ENCODE measurements at places on chromosomes 11 and 22.
A peak's percentile ranks its signal among the peaks of the same experiment; 100 is the strongest.

- DNase-seq: no peak
These were observed 737 bp upstream of the STIP1 start for GRCh38 chr11:64185175-64185692.

DNA sequence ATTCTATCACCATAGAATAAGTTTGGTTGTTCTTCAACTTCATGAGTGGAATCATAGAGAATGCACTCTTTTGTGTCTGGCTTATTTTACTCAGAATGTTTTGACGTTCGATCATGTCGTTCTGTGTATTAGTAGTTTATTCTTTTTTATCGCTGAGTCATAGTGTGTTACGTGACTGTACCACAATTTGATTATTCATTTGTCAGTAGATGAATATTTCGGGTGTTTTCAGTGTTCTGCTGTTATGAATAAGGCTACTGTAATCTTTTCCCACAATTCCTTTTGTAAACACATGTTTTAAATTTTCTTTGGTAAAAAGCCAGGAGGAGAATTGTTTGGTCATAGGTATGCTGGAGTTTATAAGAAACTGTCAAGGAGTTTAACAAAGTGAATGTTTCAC, 279.9 kb upstream of the B3GAT1 start:
- DNase-seq: no peak

- DNase-seq: peak; percentile 94
These were observed 46.2 kb downstream of the WNT11 start for GRCh38 chr11:76159983-76160661.

GRCh38 chr11:8809241-8809938, 101.6 kb upstream of the AKIP1 start:
- no peak for DNase-seq

DNA sequence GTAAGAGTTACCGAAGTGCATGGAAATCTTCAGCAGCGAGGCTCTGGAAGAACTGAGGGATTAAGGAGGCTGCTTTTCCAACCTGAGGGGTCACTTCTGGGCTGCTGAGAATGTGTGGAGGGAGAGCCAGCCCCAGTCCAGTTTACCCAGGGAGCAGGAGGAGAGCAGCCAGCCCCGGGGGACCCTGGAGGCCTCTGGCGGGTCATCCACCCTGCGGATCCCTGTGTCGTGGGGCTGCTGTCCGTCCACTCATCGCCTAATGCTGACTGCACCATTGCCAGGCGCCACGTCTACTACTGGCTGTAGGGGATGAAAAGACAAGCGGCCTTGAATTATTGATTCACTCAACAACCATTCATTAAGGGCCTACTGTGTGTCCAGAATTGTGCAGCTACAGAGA, 228.7 kb upstream of the TBCEL start:
- DNase-seq: no peak

DNA sequence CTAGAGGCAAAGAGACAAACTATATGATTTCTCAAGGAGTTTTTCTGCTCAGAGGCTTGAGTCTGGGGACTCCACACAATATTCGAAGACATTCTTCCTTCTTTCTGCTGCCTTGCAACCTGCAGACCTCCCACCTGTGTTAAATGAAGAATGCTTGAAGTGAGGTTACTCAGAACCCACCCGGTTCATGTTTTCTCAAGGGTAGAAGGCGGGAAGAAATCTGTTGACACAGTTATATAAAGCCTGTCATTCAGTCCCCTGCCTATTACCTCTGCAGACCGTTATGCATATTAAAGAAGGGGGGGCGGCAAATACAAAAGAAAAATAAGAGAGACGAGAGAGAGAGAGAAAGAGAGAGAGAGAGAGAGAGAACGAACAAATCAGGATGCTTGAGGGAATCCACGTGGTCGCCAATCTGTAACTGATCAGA, 2.2 kb upstream of the KMT2A start:
- no peak for DNase-seq

DNA sequence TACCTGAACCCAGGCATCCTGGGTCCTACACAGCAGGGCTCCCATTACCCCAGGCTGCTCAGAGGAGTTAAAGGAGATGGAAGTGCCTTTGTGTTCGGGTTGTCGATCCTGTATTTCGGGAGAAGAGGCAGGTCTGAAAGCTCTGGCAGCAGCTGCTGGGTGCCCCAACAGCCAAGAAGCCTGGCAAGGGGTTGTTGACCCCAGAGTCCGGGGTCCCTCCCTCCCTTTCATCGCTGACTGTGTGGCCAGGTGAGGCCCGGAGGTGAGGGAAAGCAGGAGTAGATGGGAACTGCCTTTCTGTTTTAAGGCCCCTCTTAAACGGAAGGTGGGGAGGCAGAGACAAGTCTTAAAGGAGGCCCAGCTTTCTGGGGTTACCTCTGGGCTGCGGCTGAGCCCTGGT, 106.0 kb upstream of the SYT13 start:
- no peak for DNase-seq

DNA sequence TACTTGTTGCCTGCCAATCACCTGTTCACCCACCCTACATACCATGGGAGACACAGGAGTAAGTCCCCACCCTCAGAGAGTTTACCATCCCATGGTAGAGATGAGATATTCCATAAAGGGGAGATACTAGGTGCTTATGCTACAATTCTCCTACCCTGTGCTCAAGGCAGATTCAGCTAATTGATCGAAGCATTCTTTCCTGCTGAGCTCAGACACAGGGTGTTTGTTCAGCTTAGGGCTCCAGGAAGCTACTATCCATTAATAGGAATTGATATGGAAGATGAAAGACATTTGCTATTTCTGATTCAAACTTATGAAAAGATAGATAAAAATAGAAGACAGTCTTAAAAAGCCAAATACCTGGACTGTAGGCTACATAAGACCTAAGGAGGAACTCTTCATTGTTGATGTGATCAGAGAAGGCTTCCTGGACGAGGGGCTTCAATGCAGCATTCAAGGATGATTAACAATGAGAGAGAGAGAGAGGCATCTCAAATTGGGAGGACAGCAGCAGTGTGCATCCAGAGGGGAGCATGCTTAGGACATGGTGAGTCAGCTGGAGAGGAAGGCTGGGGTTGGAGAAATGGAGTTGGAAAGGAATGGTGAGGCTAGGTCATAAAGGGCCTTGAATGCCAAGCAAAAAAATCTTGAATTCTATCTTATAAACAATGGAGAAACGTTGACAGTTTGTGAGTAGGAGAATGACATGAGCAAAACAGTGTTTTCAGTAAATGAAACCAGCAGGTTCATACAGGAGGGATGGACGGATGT, 15.0 kb downstream of the SYT13 start:
- DNase-seq: no peak

GRCh38 chr11:13104619-13105236, 95.6 kb downstream of the RASSF10 start:
- DNase-seq: peak; percentile 83

DNA sequence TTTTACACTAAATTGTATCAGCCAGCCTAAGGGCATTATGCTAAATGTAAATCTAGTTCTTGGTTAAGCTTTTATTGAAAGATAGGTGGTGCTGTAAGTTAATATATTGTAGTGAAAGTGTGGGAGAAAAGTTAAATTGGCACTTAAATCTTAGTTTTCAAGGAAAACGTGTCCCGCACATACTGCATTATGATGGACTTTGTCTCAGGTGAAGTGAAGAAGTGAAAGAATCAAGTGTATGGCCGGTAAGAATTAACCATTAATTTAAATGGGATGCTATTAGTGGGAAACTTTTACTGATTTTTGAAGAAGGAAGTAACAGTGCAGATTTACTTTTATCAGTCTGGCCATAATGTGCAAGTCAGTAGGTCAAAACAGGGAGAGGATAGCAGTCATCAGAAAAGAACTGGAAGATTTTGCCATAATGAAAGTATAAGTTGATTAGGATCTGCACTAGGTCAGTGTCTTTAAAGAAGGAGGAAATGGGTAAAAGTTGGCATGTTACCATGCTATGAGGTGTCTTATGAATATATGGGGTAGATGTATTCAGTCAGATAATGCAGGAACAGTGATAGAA, 81.6 kb downstream of the PDHX start:
- no peak for DNase-seq

DNA sequence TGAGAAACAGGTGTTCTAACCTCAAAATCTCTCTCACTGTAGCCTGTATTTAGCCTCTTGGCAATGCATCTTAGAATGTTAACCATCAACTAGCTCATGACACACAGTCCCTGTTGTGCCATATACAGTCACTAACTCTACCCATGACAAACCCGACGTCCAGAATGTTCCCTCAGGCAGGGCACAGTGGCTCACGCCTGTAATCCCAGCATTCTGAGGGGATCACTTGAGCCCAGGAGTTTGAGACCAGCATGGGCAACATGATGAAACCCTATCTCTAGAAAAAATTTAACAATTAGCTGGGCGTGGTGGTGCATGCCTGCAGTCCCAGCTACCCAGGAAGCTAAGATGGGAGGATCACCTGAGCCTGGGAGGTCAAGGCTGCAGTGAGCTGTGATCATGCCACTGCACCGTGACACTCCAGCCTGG, 18.2 kb upstream of the CCDC34 start:
- DNase-seq: no peak

DNA sequence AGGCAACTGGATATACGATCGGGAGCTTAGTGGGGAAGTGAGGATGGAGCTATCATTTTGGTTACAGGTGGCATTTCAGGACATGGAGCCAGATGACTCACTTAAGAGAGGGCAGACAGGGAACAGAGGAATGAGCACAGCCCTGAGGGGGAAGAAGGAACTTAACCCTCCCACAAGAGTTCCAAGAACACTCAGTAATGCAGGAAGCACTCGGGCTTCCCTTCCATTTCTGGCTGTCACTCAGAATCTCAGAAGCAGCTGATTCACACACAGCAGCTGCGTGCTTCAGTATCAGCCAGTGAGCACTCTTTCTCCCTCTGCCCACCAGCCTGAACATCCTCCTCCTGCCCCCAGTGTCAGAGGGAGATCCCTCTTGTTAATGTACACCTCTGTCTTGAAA, 34.8 kb downstream of the EFCAB6 start:
- no peak for DNase-seq

DNA sequence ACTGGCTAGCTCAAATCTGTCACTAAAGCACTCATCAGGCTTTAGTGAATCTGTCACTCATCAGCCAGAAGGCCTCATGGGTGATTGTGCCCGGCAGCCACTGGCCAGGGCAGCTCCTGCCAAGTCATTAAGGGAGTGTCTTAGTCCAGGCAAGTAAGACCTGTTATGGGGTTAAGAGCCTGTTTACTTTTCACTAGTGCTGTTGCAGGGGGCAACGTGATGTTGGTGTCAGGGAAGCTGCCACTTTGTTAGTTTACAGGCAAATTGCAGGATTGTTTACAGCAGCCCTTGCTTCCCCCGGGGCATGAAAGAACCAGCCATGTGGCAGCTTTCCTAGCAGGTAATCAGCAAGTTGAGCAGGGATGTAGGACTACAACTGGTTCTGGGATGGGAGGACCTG, 155.6 kb upstream of the NCAM1 start:
- DNase-seq: peak; percentile 70

- no peak for DNase-seq
These were observed 13.1 kb upstream of the TMEM123 start for GRCh38 chr11:102465696-102466095.
